ENCODE measurements at places on chromosomes 12 and 14.
A peak's percentile ranks its signal among the peaks of the same experiment; 100 is the strongest.

GRCh38 chr12:104695453-104696148 is 238.9 kb downstream of the CHST11 start:
- DNase-seq = peak; percentile 65

GRCh38 chr14:36268121-36268520 is 52.3 kb downstream of the MBIP start:
- DNase-seq = no peak

GRCh38 chr14:65101631-65102440 is 481 bp downstream of the MAX start:
- no peak for DNase-seq

GRCh38 chr12:99282624-99283023 is 364.9 kb upstream of the GARIN6 start:
- DNase-seq = no peak

- no peak for DNase-seq
Measured at GRCh38 chr14:101054671-101055070, 151.1 kb upstream of the RTL1 start.

DNA sequence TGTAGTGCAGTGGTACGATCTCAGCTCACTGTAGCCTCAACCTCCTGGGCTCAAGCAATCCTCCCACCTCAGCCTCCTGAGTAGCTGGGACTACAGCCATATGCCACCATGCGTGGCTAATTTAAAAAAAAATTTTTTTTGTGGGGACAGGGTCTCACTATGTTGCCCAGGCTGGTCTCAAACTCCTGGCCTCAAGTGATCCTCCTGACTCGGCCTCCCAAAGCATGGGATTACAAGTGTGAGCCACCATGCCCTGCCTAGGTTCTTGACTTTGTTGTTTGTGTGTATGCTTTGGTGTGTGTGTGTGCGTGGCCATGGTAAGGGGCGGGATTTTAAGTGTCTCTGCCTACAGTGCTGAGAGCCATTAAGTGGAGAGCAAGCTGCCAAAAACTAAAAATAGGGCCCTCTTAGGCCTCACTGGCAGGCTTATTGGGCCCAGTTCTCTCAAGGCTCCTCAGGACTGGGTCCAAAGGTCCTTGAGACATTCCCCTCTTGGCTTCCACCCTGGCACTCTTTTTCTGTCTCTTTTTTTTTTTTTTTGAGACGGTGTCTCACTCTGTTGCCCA is 5.1 kb downstream of the COX14 start:
- DNase-seq = no peak

GRCh38 chr14:30271811-30272323 is 287.1 kb upstream of the G2E3 start:
- no peak for DNase-seq

- DNase-seq = no peak
Measured at GRCh38 chr12:51390891-51391282, 319 bp downstream of the GALNT6 start.

GRCh38 chr12:100154474-100155247 is 12.0 kb upstream of the BLTP3B start:
- no peak for DNase-seq

- DNase-seq = no peak
Measured at GRCh38 chr12:79115743-79116142, 251.2 kb downstream of the SYT1 start.

DNA sequence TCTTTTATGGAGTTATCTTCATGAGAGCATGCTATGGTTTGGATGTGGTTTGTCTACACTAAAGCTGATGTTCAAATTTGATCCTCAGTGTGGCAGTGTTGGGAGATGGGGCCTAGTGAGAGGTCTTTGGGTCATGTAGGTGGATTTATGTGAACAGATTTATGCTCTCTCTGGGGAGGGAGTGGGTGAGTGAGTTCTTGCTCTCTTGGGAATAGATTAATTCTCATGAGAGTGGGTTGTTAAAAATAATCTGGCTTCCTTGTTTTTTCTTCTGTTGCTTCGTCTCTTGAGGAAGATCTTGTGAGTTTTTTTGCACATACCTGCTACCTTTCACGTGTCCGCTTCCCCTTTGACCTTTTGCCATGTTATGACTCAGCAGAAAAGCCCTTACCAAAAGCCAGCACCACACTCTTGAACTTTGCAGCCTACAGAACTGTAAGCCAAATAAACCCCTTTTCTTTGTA is 20.5 kb downstream of the DERA start:
- DNase-seq = no peak

DNA sequence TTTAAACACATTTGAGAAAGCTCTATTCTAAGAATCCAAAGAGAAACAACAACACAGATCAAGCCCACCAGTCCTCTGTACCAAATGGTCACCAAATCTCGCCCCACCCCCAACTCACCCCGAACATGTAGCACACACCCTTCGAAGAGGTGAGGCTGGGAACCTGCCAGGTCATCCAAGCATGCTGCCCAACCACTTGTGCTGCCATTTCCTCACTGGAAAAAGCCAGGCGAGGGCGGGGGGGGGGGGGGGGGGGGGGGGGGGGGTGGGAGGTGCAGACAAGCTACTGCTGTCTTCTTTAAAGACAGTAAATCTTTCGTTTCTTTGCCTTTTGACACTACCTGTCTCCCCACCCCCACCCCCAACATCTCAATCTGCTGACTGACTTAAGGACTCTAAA is 59.9 kb downstream of the SETD3 start:
- no peak for DNase-seq

DNA sequence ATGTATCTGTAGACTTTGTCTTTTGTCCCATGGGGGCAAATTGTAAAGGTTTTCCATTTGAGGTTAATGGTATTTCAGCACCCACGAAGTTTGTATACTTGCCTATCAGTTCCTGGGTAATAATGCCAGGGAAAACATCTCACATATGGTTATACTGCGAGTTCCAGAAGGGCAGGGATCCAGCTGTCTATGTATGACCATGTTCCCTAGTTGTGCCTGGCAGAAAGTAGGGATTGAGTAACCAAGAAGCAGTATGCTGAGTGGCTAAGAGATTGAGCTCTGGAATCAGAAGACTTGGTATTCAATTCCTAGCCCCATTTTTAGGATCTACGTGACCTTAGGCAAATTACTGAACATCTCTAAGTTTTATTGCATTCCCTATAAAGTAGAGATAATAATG is 173.2 kb upstream of the PWP1 start:
- no peak for DNase-seq

- no peak for DNase-seq
Measured at GRCh38 chr12:104747330-104747729, 210.8 kb downstream of the SLC41A2 start.

GRCh38 chr14:50354527-50354926 is 42.2 kb downstream of the CDKL1 start:
- no peak for DNase-seq

- DNase-seq = no peak
Measured at GRCh38 chr14:62093736-62094135, 331.5 kb downstream of the SNAPC1 start.

DNA sequence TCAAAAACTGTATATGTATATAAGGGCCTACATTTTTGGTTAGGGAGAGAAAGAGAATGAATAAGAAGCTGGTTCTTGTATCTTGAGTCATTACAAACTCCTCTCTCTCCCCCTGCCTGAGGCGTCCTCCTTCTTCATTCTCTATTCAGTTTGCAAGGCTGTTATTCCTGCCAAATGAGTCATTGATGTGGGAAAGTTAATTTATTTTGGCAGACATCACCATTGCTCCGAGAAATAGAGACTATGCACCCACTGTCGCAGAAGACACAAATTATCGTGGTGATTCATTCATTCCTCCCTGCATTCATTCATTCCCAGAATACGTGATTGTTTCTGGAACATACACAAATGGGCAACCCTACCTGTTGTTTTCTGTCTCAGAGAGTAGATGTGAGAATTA is 112.5 kb upstream of the MED13L start:
- peak; percentile 95 for DNase-seq

DNA sequence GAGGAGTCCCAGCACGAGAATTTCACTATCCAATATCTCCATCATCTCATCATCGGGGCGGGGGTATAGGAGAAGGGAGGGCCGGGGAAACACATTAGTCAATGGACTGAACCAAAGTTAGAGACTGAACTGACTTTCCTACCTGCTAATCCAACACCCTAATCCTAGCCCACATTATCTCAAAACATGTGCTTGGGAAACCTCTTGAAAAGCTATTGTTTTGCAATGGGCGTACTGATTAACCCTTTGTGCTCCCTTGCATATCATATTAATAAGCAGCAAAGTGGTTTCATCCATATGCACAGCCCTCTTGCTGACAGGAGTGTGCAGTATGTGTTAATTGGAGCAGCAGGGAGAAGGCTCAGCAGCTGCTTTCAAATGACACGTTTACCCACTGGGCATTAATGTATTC is 125.7 kb upstream of the GRIP1 start:
- DNase-seq = no peak

DNA sequence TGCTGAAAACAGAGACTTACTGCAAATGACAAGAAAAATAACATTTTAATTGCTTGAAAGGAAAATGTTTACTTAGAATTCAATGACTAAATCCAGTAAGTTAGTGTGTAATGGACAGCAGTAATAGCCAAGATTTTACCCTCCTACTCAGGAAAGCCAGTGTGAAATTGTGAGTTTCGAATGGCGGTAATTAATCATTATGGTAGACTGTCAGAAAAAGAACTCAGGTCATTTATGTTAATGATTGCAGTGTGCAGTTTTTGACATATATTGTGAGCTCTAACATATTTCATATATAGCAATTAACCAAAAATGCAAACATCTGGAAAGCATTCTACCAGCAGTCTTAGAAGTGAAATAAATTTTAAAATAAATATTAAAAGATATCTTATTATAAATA is 60.3 kb downstream of the PDZRN4 start:
- no peak for DNase-seq

- no peak for DNase-seq
Measured at GRCh38 chr12:34303091-34303870, 281.0 kb downstream of the ALG10 start.

Data from AG04449 (cell line).